ENCODE measurements at places on chromosomes 11 and 22.

GRCh38 chr11:35145271-35145670 lies 6.3 kb downstream of the CD44 start:
- no peak for DNase-seq

GRCh38 chr11:69116671-69117070 lies 39.1 kb upstream of the SMIM38 start:
- DNase-seq, result no peak

DNA sequence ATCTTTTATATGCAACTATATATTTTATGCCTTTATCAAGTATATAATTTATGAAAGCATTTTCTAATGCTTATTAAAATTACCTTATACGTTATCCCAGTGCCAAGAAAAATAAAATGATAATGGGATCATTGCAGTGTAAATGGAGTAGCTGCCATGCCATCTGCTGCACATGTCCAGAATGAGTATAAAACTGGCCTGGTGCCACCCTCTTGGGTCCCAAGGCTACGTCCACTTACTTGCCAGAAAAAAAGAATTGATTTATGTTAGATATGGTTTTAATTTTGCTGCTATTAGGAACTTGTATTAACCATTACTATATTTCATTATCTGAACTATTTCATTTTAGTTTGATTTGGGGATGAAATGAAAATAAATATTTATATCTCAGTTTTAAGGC lies 1127.1 kb upstream of the CNTN5 start:
- no peak for DNase-seq

- DNase-seq, result no peak
Measured at GRCh38 chr11:95154514-95154913, 64.9 kb downstream of the ENDOD1 start.

DNA sequence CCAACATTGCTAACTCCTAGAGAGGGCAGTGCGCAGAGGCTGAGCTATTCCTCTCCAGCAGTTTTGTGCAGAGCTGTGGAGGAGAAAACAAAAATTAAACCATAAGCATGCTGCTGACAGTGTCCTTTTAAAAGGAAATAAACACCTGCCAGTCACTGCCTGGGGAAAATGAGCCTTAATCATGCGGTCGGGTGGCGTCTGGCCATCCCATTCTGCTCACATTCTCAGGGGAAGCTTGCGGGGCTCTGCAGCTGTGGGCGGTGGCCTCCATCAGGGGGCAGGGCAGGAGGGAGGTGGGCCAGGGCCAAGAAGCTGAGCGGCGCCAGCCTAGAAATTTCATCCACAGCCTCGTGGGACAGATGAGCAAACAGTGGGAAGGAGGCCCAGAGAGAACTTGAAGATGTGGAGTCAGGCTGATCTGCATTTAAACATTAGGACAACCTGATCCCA lies 71.0 kb upstream of the TP53I11 start:
- no peak for DNase-seq

DNA sequence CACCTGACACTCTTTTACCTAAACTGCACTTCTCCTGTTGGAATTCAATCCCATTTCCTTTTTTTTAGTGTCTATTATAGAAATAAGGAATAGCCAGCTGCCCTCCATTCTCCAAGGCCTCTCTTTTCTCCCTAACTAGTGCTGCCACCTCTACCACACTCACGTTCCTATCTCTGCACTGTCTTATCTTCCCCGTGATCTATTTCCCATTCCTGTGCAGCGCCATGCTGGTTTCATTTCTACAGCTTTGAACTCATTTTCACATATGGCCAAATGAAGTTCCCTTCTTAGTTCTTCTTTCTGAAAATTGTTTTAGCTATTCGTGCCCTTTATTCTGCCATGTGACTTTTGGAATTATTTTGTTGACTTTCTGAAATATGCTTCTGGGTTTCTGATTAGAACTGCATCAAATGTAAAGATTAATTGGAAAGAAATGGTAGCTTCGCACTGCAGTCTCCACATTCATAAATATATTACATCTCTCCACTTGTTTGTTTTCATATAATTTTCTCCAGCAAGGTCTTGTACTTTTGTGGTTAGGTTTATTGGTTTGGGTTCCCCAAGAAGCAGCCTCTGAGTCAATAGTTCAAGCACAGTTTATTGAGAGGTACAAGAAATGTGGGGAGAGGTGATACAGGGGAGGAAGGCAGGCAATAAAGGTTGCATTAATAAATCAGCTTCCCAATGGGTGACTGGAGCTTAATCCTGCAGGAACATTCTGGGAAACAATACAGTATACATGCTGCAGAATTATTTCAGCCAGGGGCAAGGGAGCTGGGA lies 43.7 kb upstream of the DRD2 start:
- no peak for DNase-seq

DNA sequence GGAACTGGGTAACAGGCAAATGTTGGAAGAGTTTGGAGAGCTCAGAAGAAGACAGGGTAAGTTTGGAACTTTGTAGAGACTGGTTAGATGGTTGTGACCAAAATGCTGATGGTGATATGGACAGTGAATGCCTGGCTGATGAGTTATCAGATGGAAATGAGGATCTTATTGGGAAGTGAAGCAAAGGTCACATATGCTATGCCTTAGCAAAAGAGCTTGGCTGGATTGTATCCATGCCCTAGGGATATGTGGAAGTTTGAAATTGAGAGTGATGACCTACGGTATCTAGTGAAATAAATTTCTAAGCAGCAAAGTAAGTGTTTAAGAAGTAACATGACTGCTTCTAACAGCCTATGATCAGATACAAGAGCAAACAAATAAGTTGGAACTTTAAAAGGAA lies 17.8 kb downstream of the BBOX1 start:
- no peak for DNase-seq

DNA sequence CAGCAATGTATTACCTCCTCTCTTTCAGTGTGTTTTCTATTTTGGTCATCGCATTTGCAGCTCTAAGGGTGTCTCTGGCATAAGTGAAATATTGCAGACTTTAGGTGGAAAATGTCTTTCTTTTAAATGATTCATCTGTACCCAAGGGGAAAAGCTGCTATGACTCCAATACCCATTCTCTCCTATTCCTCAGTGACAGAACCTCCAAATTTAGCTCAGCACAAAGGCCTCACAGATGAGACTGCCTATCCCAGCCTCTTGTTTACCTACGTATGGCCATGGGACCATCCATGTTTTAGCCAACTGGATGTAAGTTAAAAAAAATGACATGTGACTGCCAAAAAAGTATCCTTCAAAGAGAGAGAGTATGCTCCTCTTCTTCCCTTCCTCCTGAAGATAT lies 7.9 kb downstream of the MTMR2 start:
- DNase-seq, result no peak

GRCh38 chr22:38310518-38311322 lies 6.5 kb downstream of the CSNK1E start:
- DNase-seq, result no peak

DNA sequence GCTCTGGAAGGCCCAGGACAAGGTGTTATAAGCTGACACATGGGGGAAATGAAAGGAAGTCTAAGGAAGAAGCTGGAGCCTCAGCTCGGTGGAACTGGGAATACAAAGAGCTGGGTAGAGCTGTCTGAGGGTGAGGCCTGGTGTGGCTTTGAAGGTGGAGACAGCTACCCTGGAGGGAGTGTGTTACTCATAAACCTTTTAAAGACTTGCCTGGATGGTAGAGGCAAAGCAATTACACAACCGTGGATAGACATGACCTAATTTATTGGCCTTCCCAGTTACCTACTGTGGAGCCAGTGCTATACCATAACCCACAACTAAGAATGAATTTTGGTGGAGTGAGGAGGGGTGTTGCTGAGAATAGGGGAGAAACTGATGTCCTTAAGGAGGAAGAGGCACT lies 22.6 kb downstream of the EXPH5 start:
- DNase-seq, result no peak

GRCh38 chr22:23847991-23848864 lies 9.4 kb upstream of the DERL3 start:
- DNase-seq, result no peak

DNA sequence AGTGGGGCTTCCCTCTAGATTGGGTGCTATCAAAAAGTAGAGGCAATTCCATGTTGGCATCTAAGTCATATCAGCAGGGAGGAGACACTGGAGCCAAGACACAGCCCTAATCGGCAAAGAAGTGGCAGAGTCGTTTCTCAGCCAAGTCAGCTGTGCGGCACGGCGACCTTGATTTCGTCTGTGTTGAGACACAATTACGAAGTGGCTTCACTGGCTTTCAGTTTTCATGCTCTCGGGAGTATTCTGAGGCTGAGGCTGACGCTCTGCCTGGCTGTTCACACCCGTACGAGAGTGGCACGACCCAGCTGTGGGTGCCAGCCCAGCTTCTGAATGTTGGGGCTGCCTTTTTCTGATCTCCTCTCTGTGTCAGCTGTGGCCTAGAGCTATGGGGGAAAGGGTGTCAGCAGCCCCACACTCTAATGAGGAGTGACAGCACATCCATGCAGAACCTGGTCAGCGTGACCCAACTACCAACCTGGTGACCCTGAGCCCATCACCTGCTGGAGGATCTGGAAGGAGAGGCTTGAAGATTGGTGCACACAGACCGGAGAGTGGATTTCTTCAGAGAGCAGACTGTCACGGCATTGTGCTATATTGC lies 105.7 kb upstream of the TMEM45B start:
- no peak for DNase-seq

- DNase-seq, result no peak
Measured at GRCh38 chr22:46905415-46905814, 143.0 kb downstream of the TBC1D22A start.

- DNase-seq, result no peak
Measured at GRCh38 chr11:74952752-74953151, 3.7 kb downstream of the SPCS2 start.

- DNase-seq, result no peak
Measured at GRCh38 chr11:65498042-65498726, 661 bp upstream of the MALAT1 start.

DNA sequence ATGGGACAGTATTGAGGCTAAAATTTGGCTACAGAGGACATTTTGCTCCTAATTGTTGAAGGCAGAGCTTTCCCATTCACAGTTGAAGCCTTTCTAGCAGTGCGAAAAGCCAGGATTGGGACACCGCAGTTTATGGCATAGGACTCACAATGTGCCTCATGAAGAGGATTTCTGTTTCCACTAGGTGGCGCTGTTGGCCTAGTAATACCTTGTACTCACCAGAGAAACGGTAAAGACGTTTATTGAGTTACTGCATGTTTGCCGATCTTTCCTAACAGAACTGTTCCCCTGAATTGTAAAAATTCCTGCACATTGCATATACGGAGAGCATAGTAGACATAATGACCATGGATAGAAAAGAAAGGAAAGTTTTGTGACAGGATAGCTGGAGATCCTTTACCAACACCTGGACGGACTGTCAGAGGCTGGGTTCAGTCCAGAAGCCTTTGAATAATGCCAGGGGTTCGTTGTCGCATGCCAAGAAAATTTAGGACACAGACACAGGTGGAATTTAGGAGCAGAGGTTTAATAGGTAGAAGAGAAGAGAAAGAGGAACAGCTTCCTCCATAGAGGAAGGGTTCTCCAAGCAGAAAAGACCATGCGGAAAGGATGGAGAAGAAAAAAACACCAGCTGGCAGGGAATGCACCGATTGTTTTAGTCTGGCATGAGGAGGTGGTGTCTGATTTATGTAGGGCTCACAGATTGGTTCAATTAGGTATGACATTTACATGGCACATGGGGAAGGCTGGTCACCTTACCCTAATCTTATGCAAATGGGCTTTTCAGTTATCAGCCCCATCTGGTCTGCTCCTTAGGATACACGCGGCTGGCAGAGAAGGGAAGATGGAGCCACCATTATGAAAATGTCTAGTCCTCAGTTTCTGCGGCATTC lies 10.8 kb upstream of the OR51D1 start:
- no peak for DNase-seq

- DNase-seq, result no peak
Measured at GRCh38 chr11:16867097-16867496, 128.7 kb downstream of the C11orf58 start.

GRCh38 chr22:49925525-49926128 lies 7.2 kb downstream of the CRELD2 start:
- no peak for DNase-seq

GRCh38 chr11:69861901-69862300 lies 42.7 kb upstream of the FGF3 start:
- no peak for DNase-seq

DNA sequence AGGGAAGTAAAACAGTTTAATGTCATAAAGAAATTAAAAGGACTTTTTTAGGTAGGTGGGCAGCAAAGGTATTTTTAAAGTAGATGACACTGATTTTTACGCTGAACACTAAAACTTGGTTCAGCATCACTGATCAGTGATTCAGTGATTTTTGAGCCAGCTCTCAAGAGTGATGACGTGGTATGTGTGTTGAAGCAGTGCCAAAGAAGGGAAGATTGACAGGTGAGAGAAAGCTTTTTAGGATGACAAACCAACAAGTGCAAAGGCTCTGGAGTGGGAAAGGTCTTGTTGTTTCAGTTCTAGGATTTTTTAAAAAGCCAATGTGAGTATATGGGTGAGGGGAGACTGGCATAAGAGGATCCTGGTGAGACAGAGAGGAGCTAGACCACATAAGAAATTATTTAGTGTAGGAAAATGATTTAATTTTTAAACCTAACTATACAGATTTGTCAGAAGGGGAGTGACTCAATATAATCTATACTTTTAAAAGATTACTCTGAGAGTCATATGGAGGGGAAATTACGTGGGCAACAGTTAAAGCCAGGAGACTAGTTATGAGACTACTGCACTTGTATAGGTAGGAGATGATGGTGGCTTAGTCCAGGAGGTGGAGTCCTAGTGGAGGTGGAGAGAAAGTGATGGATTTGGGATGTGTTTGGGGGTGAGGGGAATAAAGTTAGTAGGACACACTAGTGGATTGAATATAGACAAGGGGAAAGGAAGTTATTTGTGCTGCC lies 17.6 kb upstream of the CALCB start:
- DNase-seq, result no peak

GRCh38 chr11:4637662-4638047 lies 378 bp downstream of the OR51D1 start:
- no peak for DNase-seq

DNA sequence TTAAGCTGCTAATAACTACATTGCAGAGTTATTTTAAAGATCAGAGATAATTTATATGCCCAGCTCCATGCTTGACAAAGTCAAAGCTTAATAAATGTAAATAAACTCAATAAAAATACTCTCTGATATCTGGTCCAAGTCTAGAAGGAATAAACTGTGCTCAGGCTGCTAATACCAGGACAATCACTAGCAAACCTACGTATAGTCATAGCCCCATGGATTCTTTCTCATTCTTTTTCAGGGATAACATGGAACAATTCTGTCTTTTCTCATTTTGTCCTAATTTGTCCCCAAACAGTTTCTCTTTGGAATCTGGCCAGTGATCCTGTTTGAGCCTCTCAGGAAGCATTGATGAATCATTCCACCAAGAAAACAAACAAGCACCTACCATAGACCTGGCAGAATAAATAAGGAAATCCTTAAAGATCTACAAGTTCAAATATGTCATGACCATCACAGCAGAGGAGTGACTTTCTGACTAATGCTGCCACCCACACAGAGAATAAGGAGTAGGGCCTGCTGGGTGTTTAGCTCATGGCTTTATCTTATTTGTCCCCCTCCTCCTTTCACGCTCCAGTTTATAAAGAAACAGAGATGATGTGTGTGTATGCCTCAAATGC lies 14.1 kb upstream of the B3GNT6 start:
- DNase-seq, result no peak

- no peak for DNase-seq
Measured at GRCh38 chr22:39207141-39208012, 37.4 kb downstream of the PDGFB start.

Measured in cortex of kidney (tissue), 1 donor.